ENCODE measurements at places on chromosomes 12 and 14.
A peak's percentile ranks its signal among the peaks of the same experiment; 100 is the strongest.

DNA sequence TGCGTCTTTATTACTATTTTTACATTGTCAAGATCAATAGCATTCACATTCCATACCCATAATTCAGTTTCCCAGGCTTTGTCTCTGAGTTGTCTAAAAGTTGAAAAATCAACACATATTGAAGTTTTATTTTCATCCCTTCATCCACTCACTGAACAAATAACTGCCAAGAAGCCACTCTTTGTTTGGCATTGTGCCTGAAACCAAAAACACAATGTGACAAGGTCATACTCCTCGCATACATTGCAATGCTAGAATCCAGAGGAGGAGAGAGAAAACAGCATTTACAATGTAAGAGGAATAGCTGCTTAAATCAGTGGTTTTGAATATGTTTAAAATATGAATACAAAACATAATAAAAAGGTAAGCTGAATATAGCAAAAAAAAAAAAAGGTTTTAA, 71.8 kb downstream of the CCDC60 start:
- no peak for DNase-seq

GRCh38 chr12:7917392-7918267, 18.4 kb downstream of the SLC2A3 start:
- DNase-seq = no peak

DNA sequence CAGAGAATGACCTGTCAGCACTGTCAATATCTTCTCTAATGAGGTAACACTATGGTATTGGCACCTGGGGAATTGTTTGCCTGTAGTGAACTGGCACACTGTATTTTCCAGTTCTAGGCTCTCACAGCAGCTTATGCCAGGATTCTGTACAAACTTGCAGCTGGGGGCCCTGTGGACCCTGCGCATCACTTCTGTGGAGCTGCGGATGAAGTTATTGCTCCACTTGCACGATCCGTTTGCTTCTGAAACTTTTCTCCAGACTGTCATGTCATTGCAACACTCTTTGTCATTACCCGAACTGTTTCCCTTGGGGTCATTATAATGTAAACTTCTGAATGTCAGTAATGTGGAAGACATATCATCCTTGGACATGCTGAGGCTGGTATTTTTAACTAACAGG, 3.9 kb downstream of the RNASE11 start:
- DNase-seq = no peak

DNA sequence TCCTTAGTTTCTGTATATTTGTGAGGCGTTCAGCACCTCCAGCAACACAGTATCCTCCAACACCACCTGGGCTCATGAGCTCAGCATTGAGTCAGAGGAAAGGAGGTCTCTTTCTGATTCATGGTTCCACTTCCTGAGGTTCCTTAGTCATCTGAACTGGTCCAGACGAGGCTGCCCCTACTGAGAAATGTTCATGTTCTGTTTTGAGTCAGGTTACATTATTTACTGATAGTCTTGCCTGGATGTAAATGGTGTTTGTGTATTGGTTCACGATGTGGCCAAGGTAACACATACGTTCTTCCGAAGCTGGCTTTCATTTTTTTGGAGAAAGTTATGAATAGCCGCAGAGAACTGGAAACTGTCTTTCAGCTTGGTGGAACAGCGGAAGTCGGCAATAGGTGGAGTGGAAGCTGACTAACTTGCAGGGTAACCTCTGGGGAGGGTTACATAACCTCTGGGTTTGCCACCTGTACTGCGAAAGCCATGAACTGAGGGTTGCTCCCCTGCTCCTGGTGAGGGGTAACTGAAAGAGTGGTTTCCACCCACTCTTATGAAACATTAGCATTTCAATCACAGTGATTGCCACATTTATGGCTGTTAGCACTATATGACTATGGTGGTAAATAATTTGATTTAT, 42.2 kb upstream of the MANSC4 start:
- no peak for DNase-seq

DNA sequence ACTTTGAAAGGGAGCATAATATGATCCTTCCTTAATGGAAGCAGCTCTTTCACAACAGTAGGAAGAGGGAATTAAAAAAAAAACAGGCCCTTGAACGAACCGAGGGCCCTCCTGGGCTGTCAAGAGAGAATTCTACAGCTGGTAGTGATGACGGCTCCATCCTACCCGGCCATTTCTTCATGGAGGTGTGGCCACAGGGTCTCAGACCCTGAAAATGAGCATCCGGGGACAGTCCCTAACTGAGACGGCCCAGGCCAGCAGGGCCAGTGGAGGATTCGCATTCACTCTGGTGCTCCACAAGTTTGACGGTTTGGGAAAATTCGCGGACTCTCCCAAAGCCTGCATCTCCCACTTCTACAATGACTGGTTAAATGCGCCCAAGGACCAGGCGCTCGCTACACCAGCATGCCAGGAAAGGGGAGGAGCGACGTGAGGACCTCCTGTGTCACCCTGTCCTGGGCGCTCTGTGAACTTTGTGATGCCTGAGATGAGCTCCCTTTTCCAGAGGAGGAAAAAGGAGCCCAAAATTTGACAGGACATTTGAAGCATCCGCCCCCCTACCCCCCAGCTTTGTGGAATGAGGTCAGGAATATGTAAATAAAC, 66.8 kb downstream of the BCL11B start:
- DNase-seq = no peak

GRCh38 chr12:1629338-1630132, 504 bp downstream of the WNT5B start:
- DNase-seq = peak; percentile 70

DNA sequence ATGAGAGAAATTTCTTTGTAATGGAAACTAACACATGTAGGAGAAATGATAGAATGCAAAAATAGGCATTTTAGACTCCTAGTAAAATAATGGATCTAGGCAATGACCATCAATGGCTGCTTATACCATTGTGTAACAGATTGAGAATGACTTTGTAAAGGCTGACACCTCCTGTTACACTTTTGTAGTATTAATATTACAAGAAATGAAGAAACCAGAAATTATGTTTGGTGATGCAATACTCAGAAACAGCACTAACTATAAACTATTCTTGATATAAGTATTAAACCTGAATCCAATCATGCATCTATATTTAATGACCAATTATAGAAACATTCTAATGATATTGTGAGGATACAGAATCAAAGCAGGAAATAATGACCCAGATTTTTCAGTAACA, 108.5 kb upstream of the CNTN1 start:
- no peak for DNase-seq

- DNase-seq = peak; percentile 84
These were observed 40.5 kb upstream of the CLMN start for GRCh38 chr14:95359994-95360826.

DNA sequence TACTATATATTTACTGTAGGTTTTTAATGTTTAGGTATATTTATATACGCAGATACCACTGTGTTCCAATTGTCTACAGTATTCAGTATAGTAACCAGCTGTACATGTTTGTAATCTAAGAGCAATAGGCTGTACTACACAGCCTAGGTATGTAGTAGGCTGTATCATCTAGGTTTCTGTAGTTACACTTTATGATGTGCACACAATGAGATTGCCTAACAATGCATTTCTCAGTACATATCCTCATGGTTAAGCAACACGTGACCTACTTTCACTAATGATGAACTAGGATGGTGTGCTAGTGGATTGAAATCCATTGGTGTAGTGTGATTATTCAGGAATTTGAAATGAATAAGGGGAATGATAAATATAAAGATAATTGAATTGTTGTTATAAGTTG, 77.7 kb downstream of the ETNK1 start:
- no peak for DNase-seq

- DNase-seq = no peak
These were observed 50.9 kb downstream of the KCNA5 start for GRCh38 chr12:5094551-5094950.

DNA sequence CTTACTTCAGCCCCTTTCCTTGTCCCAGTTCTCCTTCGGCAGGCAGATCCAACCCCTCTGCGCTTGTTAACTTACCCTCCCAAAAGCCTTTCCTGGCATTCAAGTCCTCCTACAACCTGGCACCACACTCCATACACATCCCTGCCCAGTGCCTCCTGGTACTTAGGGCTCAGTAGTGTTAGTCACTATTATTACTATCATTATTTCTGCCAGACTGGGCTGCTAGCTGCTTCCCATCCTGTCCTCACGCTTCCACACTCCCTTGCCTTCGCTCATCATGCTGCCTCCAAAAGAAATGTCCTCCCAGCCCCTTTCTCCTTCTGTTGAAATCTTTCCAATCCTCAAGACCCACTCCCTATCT, 1.6 kb upstream of the HDAC7 start:
- no peak for DNase-seq

DNA sequence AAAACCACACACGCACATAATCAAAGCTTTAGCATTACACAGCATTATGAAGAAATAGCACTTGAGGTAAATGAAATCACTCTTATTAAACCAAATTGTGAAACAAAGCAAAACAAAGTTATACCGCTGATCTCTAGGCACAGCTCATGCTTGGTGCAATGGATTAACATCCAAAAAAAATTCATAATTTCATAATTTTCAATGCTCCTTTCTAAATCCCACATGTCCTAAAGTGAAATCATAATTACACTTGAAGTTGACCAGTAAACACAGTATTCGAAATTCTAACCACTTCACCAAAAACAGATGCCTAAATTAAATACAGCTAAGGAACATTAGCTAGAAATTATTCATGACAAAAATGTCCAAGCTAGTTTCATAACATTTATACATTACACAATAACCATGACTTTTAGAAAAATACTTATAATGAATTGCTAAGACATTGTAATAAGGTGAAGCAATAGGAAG, 1.5 kb downstream of the MLH3 start:
- DNase-seq = no peak

GRCh38 chr14:37466003-37466622, 128.9 kb downstream of the FOXA1 start:
- DNase-seq = no peak

DNA sequence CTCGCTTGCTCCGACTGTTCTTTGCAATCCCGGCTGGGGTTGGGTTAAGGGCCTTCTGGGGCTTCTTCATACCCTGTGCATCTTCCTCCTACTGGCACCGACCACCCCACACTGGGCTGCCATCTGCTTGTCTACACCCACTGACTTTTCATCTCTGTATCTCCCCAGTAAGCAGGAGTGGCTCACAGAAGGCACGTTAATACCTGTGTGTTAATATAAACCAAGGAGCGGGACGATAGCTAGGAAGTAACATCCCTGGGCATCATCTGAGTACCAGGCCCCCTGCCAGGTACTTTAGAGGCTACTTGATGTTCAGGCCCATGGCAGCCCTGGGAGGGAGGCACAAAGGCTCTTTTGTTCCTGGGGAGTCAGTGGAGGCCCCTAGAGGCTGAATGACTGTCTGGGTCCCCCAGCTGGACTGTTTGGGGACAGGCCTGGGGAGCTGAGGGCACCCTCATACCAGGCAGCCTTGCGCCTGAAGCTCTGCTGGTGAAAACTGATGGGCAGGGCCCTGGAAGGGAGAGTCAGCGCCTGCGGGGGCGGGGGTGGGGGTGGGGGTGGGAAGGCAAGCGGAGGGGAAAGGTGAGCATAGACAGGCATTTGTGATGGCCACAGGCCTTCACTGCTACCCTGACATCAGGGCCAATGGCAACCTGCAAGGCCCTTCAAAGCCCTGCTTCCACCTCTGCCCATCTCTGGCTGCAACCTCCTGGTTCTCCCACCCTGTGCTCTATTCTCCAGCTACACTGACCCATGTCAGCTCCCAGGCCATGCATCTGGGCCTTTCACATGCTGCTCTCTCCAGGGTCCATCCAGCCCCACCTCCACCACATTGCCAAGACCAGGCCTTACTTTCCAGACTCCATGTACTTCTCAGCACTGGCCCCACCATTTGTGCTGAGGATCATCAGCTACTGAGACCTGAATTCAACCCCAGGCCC, 34.2 kb upstream of the DEGS2 start:
- DNase-seq = no peak

GRCh38 chr14:49992901-49993339, 100.0 kb downstream of the ARF6 start:
- no peak for DNase-seq

GRCh38 chr12:30461026-30461615, 234.5 kb downstream of the IPO8 start:
- DNase-seq = no peak

GRCh38 chr14:103846543-103847450, 578 bp downstream of the PPP1R13B start:
- DNase-seq = peak; percentile 69

DNA sequence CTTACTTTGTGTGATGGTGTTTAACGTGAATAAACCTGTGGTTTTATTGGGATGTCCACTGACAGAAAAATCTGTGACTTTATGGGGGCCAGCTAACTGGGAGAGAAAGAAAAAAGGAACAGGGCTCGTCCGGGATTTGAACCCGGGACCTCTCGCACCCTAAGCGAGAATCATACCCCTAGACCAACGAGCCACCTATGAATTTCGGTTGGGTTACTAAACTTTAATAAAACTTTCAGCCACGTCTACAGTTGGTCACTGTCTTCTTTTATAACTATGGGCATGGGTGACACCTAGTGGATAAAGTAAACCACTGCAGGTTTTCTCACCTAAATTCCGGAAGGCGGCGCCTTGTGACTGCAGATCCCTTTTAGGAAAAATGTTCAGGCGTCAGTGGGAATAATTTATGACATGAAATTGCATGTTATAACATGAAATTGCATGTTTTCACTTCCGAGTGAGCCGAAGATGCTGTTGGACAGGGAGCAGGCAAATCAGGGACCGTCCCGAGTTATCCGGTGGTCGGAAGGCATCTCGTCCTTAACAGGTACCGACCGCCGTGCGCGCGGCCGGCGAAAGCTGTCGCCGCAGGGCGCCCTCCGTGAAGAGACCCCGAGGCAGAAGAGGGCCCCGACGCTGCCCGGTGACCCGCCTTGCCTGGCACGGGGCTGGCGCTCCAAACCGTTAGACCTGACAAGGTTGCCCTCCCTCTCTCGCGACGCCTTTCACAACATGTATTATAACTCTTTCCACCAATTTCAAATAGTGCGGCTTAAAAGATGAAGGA, 18.2 kb upstream of the RNASE12 start:
- peak; percentile 89 for DNase-seq
